ENCODE measurements at places on chromosomes 6 and 20. TPM values are rescaled to one million over a fixed set of nuclear protein-coding genes. Genes with fewer than 3 reads are reported as not detected.

DNA sequence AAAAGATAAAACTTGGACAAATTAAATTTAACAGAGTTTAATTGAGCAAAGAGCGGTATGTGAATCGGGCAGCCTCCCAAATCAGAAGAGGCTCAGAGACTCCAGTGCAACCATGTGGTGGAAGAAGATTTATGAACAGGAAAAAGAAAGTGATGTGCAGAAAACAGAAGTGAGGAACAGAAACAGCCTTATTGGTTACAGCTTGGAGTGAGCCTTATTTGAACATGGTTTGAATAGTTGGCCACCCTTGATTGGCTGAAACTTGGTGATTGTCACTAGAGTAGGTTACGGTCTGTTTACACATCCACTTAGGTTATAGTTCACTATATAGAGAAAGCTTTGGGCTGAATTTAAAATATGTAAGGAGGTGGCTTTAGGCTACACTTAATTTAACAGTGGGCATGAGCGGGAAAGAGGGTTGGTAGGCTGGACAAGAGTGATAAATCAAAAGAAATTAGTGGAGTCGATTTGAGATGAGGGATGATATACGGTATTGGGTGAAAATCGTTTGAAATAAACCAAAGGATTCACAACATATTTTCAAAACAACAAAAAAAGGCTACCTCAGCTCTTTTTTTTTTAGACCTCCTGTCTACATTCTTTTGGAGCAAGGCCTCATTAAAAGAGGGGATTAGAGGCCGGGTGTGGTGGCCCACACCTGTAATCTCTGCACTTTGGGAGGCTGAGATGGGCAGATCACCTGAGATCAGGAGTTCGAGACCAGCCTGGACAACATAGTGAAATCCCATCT lies 84.3 kb upstream of the PREP start:
- no peaks in the 10 kb centered on the region for H3K36me3 ChIP-seq
- H3K4me3 ChIP-seq: no peak overlapping the region
- H3K27ac ChIP-seq: no peak overlapping the region
- H3K4me1 ChIP-seq: peaks cover 42% of the 10 kb centered on the region
- H3K27me3 ChIP-seq: no peaks in the 10 kb centered on the region

OR2H2 gene
- not detected for total RNA-seq

GRCh38 chr6:42138630-42139619 lies 3.5 kb downstream of the C6orf132 start:
- H3K4me3 ChIP-seq: no peak overlapping the region
- peaks cover 19% of the 10 kb centered on the region for H3K4me1 ChIP-seq
- H3K27me3 ChIP-seq: peaks cover 29% of the 10 kb centered on the region
- H3K36me3 ChIP-seq: no peaks in the 10 kb centered on the region
- no peak for DNase-seq
- H3K27ac ChIP-seq: no peak overlapping the region

GRCh38 chr6:127120787-127121636 lies 2.5 kb downstream of the RSPO3 start:
- DNase-seq: peak; percentile 55
- H3K36me3 ChIP-seq: no peaks in the 10 kb centered on the region
- H3K4me3 ChIP-seq: peak overlapping the region; percentile 66
- peaks cover 34% of the 10 kb centered on the region for H3K4me1 ChIP-seq

Measured in left ventricle myocardium inferior (tissue), 1 donor.